Cortex of kidney (tissue), 1 donor: ENCODE measurements at places on chromosomes 7 and 10.

GRCh38 chr10:8454357-8454756 lies 399.9 kb downstream of the GATA3 start:
- DNase-seq: no peak

- no peak for DNase-seq
These were observed 19.5 kb upstream of the RHEB start for GRCh38 chr7:151539088-151539671.

DNA sequence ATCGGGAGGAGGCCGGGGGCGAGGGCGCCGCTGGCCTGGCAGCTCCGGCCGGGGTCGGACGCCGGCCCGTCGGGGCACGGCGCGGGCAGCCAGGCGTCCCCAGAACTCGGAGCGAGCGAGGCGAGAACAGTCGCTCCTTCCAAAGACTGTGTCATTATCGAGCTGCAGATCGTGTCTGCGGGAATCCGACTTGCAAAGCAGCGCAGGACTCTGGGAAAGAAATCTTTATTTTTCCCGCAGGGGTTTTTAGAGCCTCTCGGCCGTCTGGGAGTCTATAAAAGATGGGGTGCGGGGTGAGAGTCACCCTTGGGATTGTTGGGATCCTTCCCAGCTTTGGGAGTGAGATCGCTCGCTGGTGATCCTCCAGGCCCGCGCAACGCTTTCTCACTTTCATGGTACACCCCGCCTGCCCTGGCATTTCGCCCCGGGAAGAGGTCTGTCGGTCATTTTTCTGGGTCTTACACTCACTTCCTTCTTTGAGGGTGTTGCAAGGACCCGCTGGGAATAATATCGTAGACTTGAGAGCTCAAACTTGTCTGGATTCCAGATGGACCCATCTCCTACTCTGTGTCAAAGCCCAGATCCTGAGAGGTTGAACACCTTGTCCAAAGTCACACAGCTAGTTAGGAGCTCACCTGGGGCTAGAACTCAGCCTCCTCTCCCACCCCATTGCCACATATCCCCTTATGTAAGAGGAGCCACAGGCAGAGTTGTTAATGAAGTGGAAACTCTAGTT lies 1.0 kb downstream of the UBTD1 start:
- DNase-seq: no peak

DNA sequence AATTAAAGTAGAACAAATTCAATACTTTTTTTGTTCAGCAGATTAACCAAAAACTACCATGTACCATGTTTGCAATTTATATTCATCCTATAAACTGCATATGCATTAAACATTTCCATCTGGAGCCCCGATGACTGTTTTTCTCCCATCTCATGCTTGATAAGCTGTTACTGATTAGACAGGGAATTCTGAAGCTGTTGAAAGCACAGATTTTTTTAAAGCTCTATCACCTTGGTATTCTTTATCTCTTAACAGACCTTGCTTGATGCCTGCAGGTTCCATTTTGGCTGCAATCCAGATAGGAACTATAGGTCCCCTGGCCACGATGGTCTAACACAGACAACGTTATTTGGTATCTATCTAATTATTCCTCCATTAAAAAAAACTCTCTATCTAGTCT lies 961.7 kb downstream of the CNTNAP2 start:
- DNase-seq: no peak

DNA sequence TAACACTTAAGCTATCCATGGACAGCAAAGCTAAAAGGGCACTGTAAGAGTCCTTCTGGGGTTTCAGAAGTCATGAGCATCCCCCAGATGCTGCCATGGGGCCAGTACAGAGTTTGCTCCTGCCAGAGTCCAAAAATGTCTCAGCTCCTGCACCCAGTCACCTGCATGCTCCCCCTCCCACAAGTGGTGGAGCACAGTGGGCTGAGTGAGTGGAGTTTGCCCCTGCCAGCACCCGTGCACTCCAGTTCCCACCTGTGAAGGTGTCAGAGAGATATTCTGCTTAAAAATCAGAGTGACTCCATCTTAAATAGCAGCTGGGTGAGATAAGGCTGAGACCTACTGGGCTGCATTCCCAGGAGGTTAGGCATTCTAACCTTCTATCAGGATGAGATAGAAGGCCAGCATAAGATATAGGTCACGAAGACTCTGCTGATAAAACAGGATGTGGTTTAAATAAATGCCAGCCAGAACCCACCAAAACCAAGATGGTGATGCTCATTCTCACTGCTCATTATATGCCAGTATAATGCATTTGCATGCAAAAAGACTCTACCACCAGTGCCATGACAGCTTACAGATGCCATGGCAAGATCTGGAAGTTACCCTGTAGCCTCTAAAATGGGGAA lies 140.1 kb upstream of the ZNF92 start:
- DNase-seq: no peak
